Stimulated activated naive CD4-positive, alpha-beta T cell treated with Interleukin-2 at 50 U/mL for 16 hours (primary cell): ENCODE measurements at places on chromosomes 1 and 21.

DNA sequence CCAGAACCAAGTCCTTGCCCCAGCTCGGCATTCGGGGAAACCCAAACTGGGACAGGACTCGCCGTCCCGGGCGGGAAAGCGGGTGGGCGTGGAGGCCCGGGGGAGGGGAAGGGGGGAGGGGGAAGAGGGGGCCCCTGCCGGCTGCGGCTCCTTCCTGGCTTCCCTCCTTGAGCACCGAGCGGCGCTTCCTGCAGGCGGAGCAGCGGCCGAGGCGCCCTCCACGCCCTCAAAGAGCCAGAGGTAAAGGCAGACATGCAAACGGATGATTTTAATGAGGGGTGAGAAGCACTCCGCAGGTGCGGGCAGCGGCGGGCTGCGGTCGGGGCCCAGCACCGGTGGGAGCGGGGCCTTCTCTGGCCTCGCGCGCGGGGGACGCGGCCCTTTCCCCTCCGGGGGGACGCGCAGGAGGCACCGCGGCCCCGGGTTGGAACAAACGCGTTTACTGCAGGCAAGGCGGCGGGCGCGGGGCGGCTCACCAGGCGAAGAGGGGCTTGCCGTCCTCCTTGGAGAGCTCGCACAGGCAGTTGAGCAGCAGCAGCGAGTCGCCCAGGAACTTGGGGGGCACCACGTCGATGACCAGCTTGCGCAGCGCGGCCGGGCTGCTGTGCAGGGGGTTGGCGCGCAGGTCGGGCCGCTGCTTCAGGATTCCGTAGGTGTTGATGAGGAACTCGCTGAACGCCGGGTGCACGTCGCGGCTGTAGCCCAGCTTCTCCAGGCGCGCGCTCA lies 5.7 kb upstream of the FTCD start:
- DNase-seq = no peak

DNA sequence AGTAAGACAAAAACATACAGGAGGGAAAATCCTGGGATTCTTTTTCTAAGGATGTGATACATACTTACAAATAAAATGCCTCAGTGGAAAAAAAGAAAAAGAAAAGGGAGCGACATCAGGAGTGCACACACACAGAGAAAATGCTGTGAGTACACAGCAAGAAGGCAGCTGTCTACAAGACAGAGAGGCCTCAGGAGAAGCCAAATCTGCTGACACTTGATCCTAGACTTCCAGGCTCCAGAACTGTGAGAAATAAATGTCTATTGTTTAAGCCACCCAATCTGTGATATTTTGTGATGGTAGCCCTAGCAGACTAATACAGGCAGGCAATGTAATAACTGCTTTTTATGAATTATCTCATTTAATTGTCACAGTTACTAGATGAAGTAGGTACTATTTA lies 17.0 kb upstream of the TRIM45 start:
- no peak for DNase-seq

- no peak for DNase-seq
Measured at GRCh38 chr1:6179564-6180175, 451 bp downstream of the CHD5 start.

DNA sequence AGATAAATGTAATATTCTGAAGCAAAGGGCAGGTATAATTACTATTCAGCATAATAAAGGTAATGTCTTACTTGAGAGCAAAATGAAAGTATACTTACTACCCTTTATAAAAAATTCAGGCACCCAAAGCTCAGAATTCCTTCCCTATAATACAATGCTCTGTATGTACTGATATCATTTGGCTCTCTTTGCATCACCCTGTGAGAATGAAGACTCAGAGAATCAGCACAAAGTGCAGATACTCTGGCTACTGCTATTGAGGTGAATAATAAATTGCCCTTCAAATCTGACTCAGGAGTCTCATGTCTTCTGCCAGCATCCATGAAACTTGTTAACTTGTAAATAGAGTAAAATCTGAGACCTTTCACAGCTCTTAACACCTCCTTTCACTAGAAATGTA lies 108.5 kb upstream of the KCTD3 start:
- DNase-seq = no peak

DNA sequence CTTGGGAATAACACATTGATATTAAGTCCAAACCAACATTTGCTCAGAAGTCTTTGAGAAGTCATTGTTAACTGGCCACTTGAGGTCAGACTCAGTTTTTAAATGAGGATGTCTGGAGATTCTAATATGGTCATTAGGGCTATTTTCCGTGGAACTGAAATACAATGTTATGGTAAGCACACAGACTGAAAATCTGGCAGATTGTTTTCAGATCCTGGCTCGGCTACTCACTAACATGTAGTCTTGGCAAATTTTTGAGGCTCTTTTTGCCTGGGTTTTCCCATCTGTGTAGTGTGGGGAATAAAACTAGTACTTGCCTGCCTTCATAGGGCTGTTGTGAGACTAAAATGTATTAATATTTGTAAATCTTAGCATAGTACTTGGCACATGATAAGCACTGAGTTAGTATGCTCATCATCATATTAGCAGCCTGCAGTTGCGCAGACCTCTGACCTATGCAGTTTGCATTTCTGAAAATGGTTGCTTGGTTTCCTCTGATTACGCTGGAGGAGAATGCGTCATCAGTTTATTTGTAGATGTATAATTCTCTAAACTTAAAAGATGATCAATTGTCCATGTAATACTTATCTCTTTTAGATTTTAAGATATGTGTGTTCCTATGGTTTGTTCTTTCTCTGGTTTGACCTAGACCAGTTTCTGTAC lies 100.8 kb downstream of the C1orf21 start:
- no peak for DNase-seq

DNA sequence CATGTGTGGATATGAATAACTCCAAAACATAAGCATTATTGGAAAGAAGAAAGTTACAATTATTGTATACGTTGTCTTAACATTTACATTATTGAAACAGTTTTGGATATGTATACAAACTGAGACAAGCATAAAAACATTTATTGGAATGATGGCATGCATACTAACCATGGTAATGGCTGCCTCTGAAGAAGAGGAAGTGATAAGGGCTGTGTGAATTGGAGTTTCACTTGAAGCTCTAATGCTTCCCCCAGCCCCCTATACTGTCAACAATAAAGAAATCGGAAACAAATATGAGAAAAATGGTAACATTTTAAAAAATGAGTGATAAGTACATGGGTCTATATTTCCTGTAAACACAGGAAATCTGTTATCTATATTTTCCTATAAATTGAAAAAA lies 367.7 kb upstream of the DPYD start:
- DNase-seq = no peak

- no peak for DNase-seq
Measured at GRCh38 chr21:44478124-44478800, 23.0 kb downstream of the LRRC3 start.

DNA sequence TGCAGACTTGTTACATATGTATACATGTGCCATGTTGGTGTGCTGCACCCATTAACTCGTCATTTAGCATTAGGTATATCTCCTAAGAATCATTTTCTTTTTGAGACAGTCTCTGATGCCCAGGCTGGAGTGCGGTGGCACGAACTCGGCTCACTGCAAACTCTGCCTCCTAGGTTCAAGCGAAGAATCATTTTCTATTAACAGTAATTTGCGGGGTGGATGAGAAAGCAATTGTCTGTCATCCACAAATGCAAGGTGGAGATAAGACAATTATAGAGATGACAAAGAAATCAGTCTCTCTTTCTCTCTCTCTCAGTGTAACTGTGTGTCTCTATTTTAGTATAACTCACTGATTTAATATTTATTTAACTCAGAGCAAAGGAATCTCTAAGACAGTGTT lies 131.0 kb upstream of the KIAA1614 start:
- DNase-seq = no peak

DNA sequence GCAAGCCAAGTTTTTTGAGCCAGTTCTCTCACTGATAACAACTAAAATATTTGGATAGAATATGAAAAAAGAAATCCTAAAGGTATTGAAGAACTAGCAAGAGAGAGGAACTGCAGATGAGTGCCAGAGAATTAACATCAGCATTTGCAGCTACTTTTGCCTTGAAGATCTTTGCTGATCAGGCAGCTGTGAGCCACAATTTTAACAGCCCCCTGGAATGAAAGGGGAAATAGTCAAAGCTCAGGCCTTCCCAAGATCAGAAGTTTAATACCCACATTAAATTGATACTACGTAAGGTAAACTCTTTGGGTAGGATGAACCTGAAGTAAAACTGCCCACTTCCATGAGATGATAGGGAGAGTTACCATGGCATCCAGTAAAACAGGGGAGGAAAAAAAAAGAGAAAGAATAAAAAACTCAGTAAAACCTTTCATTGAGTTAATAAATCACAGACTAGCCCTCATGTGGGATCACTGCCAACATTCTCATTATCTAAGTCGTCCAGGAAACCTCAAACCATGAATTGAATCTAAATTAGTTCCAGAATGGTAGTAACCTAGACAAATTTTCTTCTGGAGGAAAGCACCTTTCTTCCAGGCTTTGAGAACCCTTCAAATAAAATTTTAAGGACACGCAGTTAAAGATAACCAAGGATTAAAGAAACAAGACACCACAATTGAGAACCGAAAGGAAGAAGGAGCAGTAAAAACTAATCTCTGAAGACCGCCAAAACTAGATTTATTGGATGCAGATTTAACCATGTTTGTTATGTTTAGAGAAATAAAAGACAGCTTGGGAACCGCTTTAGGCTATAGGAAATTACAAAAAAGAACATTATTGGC lies 28.3 kb downstream of the SCP2 start:
- DNase-seq = no peak

DNA sequence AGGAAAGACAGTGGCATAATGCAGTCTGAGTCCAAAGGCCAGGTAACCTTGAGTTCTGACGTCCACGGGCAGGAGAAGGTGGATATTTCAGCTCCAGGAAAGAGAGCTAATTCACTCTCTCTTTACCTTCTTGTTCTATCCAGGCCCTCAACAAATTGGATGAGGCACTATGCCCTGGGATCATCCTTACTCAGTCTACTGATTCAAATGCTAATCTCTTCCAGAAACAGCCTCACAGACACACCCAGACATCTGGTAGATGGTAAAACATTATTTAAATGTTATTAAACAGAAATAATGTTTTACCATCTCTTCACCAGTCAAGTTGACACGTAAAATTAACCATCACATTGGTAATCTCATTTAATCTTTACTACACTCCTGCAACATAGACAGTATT lies 73.0 kb downstream of the RBM11 start:
- DNase-seq = no peak

DNA sequence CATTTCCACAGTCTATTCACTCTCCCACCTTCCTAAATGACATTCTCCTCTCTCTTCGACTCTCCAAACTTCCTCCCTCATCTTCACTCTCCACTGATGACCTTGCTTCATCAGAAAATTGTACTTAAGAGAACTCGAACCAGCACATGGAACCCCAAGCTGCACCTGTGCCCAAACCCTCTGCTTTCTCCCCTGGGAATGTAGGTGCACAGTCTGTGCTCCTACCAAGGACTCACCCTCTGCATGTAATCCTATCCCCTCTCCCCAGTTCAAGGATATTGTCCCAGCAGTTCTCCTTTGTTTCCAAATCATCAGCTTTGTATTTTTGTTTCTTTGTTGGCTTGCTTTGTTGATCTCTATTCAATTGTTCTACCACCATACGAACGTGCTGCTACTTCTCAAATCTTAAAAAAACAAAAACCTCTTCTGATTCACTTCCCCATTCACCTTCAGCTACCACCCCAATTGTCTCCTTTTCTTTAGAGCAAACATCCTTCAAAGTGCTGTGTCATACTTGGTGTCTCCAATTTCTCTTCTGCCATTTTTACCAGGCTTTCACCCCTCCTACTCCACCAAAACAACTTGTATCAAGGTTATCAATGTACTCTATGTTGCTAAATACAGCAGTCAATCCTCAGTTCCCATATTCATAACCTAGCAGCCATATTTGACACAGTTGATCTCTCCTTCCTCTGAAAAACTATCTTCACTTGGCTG lies 26.8 kb downstream of the RAB3B start:
- DNase-seq = no peak

DNA sequence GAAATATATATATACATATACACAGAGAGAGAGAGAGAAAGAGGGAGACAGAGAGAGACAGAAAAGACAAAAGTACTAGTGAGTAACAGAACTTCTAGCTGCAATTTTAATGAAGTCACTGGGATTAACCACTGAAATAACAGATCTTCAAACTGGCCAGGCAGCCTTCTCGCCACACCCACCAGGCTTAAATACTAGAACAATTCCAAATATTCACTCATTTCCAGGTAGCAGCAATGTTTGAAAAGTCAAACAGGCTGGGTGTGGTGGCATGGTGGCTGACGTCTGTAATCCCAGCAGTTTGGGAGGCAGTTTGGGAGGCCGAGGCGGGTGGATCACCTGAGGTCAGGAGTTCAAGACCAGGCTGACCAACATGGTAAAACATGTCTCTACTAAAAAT lies 5.2 kb downstream of the PRDX1 start:
- no peak for DNase-seq

DNA sequence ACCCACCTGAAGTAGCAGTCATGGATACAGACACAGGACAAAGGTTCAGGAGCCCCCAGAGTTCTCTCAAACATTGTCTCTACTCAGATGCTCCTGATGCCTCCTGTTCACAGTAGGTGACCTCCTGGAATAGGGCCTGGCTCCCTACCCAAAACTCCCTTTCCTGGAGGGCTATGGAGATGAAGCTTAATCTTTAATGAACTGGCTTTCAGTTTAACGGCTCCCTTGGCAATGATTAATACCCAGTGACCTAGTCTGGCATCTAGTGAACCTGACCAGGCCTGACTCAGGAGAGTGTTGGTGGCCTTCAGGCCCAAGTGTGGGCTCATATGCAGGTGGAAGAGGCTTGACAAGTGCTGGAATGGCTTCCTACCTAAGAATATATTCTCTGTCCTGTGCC lies 65.2 kb upstream of the TRABD2B start:
- DNase-seq = no peak

DNA sequence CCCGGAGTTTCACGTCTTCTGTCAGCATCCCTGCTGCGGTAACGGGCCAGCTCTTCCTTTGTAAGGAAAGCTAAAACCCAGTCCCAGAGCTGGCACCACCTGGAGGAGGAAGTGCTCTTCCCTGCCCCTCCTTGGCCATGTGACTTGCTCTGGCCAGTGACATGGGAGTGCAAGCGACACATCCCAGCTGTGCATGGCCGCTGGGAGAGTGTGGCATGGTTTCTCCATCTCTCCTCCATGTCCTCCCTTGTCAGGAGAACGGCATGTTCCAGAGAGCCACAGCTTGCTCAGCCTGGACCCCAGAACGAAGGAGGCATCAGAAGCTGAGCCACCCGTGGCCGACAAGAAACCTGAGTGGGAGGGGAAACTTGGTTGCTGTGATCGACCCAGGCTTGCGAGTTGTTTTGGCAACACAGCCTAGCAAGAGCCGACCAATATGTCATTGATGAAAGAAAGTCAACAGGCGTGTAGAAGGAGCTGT lies 2.7 kb upstream of the PRXL2B start:
- peak; percentile 30 for DNase-seq

- DNase-seq = no peak
Measured at GRCh38 chr1:85289207-85289847, 12.9 kb upstream of the BCL10 start.

DNA sequence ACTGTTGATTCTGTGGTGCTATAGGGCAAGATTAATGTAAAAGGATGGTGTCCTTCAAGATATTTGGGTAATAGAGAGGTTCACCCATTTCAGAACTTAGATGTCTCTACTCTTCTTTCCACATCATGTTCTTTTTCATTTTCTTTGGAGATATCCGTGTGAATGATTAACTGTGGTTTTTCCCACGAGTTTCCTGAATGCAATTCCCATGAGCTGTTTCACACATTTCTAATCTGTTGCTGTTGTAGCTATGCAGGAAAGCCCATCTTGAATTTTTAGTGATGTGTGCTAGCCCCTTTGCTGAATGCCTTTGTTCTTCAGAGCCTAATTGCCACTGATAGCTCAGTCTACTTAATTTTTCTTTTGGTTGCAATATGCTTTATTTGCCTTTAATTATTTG lies 27.6 kb downstream of the SNX27 start:
- DNase-seq = no peak
